Breast epithelium (tissue), 4 donors: ENCODE measurements at places on chromosomes 16 and 17. TPM values are rescaled to one million over a fixed set of nuclear protein-coding genes. Genes with fewer than 3 reads are reported as not detected.

DNA sequence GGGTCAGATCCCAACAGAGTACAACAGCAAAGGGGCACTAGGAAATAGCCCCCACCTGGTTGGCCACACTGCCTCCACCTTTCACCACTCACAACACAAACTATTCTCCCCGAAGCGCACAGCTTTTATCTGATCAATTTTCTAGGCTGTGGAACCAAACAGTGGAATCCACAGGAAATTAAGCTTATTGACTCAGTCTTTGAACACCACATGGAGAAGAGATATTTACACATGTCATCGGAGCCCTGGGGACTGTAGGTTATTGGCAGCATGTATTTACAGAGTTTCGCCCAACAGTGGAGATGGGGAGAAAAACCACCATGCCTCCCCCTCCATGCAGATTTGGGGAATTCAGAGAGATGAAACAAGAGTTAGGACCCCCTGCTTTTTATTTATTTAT, 154.8 kb downstream of the XYLT1 start:
- no peaks in the 10 kb centered on the region for H3K36me3 ChIP-seq
- H3K4me1 ChIP-seq = peaks cover 4% of the 10 kb centered on the region
- H3K27ac ChIP-seq = no peak overlapping the region
- no peak for DNase-seq
- H3K27me3 ChIP-seq = no peaks in the 10 kb centered on the region

GRCh38 chr16:26567356-26567755, 499.4 kb upstream of the C16orf82 start:
- H3K4me1 ChIP-seq = no peaks in the 10 kb centered on the region
- no peak for DNase-seq
- no peak overlapping the region for H3K27ac ChIP-seq
- H3K36me3 ChIP-seq = no peaks in the 10 kb centered on the region

DNA sequence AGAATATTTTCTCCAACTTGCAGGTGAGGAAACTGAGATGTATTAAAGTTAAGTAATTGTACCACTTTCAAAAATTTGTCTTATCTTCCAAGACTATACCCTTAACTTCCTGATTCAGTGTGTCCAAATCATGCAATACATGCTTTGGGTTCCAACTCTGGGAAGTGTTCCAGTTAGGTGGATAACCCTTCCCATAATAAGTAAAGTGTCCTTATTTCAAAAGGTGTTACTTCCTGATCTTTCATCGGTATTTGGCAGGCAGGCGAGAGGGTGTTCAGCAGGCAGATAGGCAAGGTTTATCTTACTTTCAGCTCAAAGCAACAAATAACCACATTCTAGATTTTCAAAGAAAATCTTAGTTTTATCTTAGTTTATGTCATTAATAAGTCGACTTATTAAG, 46.3 kb upstream of the ARHGAP44 start:
- H3K36me3 ChIP-seq = no peaks in the 10 kb centered on the region
- H3K27me3 ChIP-seq = no peaks in the 10 kb centered on the region
- no peak for DNase-seq
- no peak overlapping the region for H3K27ac ChIP-seq
- H3K4me3 ChIP-seq = no peak overlapping the region

DNA sequence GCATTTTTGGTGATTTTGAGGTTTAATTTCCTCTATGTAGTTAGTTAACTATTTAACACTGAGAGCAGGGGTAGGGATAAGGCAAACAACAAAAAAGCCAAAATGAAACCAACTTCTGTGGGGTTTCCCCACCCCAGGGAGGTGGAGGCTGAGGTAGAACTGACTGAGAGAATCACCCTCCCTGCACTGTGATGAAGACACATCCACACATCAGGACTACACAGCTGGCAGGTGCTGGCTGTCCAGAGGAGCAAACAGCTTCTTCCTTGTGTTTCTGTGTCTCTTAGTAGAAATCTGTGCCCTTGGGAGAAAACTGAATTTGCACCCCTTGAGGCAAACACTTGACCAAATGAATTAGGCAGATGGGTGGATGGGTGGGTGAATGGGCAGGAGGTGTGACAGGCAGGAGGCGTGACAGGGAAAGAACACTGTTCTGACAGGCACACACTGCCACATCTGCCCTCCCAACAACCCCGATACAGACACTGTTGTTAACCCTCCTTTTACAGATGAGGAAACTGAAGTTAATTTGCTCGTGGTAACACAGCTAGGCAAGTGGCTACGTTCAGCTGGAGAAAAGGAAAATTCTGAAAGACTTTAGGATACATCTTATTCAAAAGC, 62.9 kb upstream of the AMZ2 start:
- DNase-seq = no peak
- H3K27me3 ChIP-seq = no peaks in the 10 kb centered on the region
- no peak overlapping the region for H3K27ac ChIP-seq
- H3K4me1 ChIP-seq = no peaks in the 10 kb centered on the region
- no peak overlapping the region for H3K4me3 ChIP-seq
- H3K36me3 ChIP-seq = no peaks in the 10 kb centered on the region

DNA sequence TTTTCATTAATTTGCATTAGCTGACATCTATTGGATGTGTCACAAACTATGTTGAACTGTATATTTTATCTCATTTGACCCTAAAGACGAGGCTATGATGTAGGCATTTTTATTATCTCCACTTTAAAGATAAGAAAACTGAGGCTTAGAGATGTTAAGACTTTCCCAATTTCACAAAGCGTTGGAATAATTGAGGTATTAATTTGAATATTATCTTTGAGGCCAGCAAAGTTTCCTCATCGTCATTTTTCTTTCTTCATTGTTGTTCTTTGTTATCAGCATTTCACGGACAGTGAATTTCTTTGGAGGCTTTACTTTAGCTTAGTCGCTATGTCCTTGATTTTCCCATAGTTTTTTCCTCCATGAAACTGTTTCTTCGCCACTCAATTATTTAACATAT, 227.5 kb upstream of the MYOCD start:
- no peaks in the 10 kb centered on the region for H3K36me3 ChIP-seq
- no peak overlapping the region for H3K27ac ChIP-seq
- no peak overlapping the region for H3K4me3 ChIP-seq
- DNase-seq = no peak

- no peak overlapping the region for H3K4me3 ChIP-seq
- H3K36me3 ChIP-seq = no peaks in the 10 kb centered on the region
- H3K27me3 ChIP-seq = no peaks in the 10 kb centered on the region
- no peak overlapping the region for H3K27ac ChIP-seq
These were observed 59.3 kb downstream of the USP10 start for GRCh38 chr16:84759061-84759460.

DNA sequence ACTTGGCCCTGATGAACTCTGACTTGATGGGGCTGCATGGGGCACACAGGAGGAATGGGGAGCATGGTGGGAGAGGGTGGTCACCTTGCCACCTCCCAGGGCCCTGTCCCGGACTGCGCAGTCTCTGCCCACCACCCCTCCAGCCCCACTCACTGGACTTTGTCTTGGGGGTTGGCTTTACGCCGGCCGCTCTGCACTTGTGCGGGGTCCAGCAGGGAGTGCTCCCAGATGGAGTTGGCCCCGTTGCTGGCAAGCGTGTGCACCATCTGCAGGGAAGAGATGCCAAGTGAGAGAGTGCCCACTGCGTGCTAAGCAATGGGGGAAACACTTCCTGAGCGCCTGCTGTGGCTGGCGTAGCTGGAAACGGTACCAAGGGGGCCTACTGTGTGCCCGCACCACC, 6.7 kb downstream of the GIT1 start:
- H3K4me1 ChIP-seq = peaks cover 2% of the 10 kb centered on the region
- no peaks in the 10 kb centered on the region for H3K36me3 ChIP-seq
- H3K27ac ChIP-seq = no peak overlapping the region
- no peaks in the 10 kb centered on the region for H3K27me3 ChIP-seq

- no peak overlapping the region for H3K4me3 ChIP-seq
- H3K4me1 ChIP-seq = no peaks in the 10 kb centered on the region
- DNase-seq = no peak
- H3K27ac ChIP-seq = no peak overlapping the region
These were observed 19.6 kb downstream of the AKAP1 start for GRCh38 chr17:57104461-57105175.

DNA sequence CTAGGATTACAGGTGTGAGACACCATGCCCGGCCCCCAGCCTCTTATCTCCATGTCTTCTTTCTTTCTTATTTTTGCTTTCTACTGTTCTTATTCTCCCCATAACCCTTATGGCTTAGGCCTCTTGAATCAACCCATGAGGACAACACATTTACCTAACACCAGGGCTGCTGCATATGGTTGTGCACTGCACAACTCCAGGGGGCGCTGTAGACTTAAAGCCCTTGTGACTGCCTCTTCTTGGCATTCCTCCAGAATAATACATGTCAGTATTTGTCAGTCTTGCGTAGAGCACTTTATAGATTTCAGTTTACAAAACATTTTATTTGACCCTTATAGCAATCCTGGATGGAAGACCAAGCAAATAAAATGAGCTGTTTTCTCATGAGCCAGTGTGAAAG, 225.0 kb upstream of the SALL1 start:
- no peaks in the 10 kb centered on the region for H3K36me3 ChIP-seq
- no peak overlapping the region for H3K4me3 ChIP-seq
- no peak for DNase-seq
- H3K27ac ChIP-seq = no peak overlapping the region

DNA sequence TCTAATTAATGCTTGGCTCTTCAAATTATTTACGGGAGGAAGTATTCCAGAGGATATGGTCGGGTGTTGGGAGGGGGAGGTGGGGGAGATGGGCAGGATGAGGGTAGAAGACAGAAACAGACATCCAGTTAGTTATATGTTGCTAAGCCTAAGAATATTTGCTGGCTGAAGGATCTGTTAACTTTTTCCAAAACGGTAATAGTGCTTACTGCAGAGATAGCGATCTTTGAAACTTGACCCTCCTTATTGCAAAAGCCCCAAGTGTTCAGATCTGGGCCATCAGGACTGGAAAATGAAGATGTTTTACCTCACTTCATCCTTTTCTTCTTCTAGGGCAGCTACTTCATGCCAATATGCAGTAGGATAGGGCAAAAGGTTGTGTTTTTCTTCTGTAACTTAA, 27.0 kb upstream of the MMD start:
- no peak overlapping the region for H3K27ac ChIP-seq
- no peak overlapping the region for H3K4me3 ChIP-seq
- H3K27me3 ChIP-seq = no peaks in the 10 kb centered on the region
- H3K36me3 ChIP-seq = no peaks in the 10 kb centered on the region

DNA sequence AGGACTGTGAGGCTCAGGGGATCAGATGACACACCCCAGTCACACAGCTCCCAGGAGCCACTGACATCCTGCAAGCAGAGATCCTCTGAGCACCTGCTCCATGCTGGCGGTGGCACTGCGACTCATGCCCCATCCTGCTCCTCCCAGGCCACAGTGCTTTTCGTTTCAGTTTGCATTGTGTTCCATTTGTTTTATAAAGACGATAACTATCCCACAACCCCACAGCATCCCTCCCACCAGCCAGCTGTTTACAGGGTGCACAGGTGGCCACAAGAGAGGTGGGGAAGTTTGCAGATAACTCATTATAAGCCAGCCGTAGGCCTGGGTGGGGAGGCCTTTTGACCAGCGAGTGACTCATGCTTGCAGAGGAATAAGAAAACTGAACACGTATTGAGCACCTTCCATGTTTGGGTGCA, 28.2 kb downstream of the BCO1 start:
- H3K36me3 ChIP-seq = no peaks in the 10 kb centered on the region
- H3K4me3 ChIP-seq = no peak overlapping the region
- H3K27ac ChIP-seq = no peak overlapping the region
- no peaks in the 10 kb centered on the region for H3K27me3 ChIP-seq

DNA sequence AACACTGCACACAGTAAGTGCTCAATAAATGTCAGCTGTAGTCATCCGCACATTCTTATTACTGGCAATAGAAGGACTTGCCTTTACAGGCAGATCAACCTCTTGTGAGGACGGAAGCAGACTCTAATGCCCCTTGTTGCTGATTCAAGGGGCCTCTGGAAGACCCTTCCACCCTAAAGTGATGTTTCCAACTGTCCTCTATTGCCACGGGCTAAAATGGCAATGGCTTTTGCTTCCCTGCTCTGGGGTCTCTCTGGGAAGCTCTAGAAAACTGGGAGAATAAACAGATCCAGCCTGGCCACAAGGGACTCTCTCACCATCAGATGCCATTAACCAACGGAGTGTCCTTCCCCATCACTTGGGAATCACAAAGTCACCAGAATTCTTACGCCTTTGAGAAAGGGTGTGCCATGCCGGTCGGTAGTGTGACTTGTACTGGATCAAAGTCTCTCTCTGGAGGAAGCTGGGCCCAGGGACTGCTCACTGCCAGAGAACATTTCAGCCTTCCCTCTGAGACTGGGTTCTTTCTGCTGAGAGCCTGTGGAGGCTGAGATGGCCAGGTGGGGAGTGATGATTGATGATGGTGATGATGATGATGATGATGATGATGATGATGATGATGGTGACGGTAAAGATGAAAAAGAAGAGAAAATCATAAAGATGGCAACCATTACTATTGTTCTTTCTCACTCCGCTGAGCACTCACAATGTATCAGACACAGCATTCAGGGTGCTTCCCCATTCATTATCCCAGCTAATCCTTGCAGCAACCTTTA, 146.8 kb downstream of the CYLD start:
- no peaks in the 10 kb centered on the region for H3K36me3 ChIP-seq
- H3K27me3 ChIP-seq = no peaks in the 10 kb centered on the region
- no peak overlapping the region for H3K27ac ChIP-seq
- no peak for DNase-seq
- no peak overlapping the region for H3K4me3 ChIP-seq

- H3K27ac ChIP-seq = peak overlapping the region; percentile 80
- DNase-seq = no peak
- no peaks in the 10 kb centered on the region for H3K27me3 ChIP-seq
- no peak overlapping the region for H3K4me3 ChIP-seq
These were observed 16.3 kb downstream of the ANKFY1 start for GRCh38 chr17:4247361-4247970.

DNA sequence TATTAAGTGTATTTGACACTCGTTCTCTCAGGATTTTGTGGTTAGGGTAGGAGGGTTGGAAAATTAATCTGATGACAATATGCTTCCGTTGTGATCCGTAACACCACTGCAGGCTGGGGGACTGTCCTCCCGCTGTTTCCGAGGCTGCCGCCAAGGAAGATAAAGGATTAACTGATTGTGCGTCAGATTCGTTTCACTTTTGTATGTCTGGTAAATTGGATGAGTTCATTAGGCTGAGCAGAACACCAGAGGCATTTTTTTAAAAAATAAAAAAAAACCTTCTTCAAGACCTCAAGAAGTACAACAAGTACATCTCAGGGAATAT, 486.7 kb upstream of the SALL1 start:
- H3K4me3 ChIP-seq = no peak overlapping the region
- H3K27me3 ChIP-seq = peaks cover 17% of the 10 kb centered on the region
- DNase-seq = no peak

The NAGS gene
- 0.16 TPM for total RNA-seq

The PRSS36 gene
- 2.0 TPM for total RNA-seq

The PIGS gene
- 53.3 TPM for total RNA-seq

The KRT24 gene
- total RNA-seq = not detected

The CA5A gene
- total RNA-seq = not detected

The MAZ gene
- 49.3 TPM for total RNA-seq

The TAOK2 gene
- total RNA-seq = 51.1 TPM

The FLYWCH2 gene
- total RNA-seq = 49.2 TPM
